ENCODE measurements at places on chromosomes 1 and 21. TPM values are rescaled to one million over a fixed set of nuclear protein-coding genes. Genes with fewer than 3 reads are reported as not detected.

- DNase-seq: no peak
Measured at GRCh38 chr21:16945580-16945979, 567.3 kb upstream of the CXADR start.

DNA sequence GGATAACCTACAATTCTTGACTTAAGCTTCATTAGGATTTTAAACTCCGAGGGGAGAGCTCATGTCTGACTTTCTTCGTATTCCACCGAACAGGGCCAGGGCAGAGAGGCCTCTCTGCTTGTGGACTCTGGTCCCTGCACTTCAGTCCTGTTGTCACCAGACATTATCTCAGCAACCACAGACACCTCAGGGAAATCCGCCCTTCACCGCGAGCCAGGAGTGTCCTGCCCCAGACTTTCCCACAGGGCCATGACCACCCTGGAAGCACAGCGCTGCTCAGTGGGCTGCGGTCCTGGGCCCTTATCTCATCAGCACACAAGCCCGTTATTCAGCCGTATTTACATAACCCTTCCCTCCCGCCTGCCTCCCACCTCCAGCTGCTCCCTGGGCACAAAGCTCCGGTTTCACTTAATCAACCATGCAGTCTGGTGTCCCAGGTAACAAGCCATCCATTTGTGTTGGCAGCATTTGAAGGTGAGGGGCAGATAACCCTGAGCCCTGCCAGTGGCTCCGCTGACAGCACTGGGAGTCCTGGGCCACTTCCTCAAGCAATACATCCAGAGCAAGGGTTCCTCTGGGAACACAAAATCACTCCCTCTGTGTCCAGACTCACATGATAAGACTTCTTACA is 122.8 kb upstream of the RAB4A start:
- no peak for DNase-seq

The EPHB2 gene
- total RNA-seq: 22.6 TPM

GRCh38 chr1:171141688-171142415 is 43.2 kb upstream of the FMO2 start:
- peak; percentile 70 for DNase-seq
